ENCODE measurements at places on chromosomes 6 and 20.

GRCh38 chr20:62031462-62032092 lies 34.1 kb downstream of the TAF4 start:
- no peak for DNase-seq

DNA sequence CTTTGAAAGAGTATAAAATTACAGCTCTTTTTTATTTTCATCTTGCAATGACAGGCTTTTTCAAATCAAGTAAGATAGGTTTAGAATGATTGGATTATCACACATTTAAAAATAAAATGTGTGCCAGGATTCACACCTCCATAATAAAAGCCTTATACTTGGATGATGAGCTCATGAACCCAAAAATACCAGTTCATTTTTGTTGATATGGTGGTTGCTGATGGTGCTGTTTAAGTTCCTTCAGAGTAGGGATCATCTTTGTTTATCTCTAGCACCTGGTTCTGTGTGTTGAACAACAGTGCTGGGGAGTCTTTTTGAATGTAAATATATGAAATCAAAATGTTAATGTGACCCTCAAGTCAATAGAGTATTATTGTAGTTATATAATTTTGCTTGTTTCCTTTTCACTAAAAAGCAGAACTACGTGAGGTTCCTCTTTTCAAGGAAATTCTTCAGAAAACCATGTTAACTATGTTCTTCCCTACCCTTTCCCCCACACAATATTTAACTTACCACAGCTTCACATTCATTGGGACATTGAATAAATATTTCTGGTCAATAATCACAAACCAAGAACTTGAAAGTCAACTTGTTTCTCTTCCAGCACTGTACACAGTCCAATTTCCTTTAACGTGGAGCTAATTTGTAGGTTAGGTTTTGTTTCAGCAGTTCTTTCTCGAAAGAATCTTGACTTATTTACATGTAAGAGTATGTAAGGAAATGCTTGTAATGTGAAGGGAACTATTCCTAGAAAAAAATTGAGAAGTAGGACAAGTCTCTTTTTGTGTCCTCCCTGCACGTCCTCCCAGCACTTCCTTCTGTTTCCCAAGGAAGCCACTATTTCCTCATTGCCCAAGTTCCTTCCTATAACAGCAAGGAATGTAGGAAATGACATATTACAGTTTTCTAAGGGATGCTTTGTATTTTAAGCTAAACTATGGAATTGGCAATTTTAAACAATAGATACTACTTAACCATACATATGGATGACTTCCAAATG lies 945.9 kb upstream of the CITED2 start:
- no peak for DNase-seq

GRCh38 chr6:31581434-31582229 lies 592 bp downstream of the LTB start:
- peak; percentile 23 for DNase-seq

GRCh38 chr6:164640956-164641355 lies 668.4 kb downstream of the C6orf118 start:
- DNase-seq = no peak

GRCh38 chr6:118930680-118931079 lies 4.3 kb downstream of the MCM9 start:
- no peak for DNase-seq

- DNase-seq = no peak
Measured at GRCh38 chr6:41477572-41477971, 68.6 kb upstream of the FOXP4 start.

Data from EL (cell line).